CD4-positive, alpha-beta T cell treated with Interleukin-12 subunit alpha and Interleukin-12 subunit beta, for 1 hour (primary cell): ENCODE measurements at places on chromosomes 13 and 19.

DNA sequence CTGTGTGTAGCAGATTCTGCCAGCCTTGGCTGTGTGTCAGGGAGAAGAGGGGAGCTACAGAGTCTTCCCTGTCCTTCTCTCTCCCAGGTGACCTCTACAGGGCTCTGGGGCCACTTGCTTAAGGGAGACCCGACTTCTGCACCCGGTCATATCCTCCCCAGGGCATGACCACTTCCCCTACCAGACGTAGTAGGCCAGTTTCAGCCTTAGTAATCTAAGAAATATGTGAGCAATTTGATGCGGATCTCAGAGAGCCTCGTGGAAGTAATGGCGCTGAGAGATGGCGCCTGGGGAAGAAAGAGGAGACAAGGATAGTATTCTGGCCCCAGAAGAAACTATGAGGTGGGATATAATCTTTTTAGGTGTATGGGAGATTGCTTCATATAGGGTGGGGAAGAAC lies 41.9 kb downstream of the NFIX start:
- DNase-seq, result no peak

GRCh38 chr13:47306991-47307390 lies 410.1 kb upstream of the HTR2A start:
- DNase-seq, result no peak

DNA sequence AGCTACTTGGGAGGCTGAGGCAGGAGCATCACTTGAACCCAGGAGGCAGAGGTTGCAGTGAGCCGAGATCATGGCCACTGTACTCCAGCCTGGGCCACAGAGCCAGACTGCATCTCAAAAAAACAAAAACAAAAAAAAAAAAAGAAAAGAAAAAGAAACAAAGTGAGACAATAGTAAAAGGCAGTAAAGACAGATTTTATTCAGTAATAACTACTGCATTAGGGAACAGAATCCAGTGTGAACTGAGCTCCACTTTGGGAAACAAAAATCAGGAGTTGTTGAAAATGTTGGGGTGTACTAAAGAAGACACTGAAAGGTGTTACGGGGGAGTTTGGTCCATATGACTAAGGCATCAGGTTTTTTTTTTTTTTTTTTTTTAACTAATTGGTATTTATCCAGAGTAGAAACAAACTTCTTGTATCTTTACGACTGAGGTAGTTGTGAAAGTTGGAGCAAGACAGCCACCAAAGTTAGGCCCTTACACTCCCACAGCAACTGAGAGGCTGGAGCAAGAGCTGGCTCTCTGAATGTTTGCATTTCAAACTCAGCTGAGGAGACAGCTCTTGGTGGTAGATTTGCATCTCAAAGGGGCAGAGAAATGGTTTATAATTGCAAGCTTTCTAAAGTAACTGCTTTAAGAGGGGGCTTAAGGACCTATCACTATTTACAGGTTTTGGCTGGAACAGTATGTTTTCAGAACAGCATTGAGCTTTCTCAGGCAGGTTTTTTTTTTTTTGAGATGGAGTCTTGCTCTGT lies 24.2 kb downstream of the ZNF607 start:
- no peak for DNase-seq

GRCh38 chr19:36051236-36051635 lies 2.8 kb downstream of the THAP8 start:
- DNase-seq, result no peak

DNA sequence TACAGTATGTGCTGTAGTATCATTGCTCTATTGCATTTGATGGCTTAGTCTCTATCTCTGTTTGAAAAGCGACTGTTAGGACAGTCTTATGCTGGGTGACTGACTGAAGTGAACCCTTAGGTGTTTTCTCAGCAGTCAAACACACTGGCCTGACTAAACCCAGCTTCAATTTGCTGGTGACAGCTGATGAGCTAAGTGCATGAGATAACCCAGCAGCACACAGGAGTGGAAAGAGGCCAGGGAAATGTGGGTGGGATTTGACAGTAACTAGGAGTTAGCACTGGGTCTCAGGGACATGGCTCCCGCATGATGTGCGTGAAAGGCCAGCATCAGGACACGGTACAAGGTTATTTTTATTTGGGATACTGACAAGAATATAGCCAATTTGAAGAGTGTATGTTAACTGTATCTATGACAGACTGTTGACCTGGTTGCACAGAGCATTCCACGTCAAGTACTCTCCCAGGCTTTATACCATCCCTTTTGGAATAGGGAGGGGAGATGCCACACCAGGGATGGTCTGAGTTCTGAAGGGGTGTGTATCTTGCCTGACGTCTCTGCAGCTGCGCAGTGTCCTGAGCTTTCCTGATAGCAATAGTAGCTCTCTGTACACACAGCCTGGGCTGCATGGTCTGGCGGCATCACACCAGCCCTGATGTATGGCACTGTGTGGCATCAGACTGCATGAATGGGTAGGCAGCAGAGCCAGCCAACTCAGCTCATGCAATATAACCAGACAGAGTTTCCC lies 144.8 kb downstream of the FLT1 start:
- DNase-seq, result no peak

- DNase-seq, result no peak
Measured at GRCh38 chr13:23969647-23970046, 72.3 kb upstream of the C1QTNF9B start.

GRCh38 chr13:111252446-111253364 lies 67.7 kb upstream of the TEX29 start:
- no peak for DNase-seq

DNA sequence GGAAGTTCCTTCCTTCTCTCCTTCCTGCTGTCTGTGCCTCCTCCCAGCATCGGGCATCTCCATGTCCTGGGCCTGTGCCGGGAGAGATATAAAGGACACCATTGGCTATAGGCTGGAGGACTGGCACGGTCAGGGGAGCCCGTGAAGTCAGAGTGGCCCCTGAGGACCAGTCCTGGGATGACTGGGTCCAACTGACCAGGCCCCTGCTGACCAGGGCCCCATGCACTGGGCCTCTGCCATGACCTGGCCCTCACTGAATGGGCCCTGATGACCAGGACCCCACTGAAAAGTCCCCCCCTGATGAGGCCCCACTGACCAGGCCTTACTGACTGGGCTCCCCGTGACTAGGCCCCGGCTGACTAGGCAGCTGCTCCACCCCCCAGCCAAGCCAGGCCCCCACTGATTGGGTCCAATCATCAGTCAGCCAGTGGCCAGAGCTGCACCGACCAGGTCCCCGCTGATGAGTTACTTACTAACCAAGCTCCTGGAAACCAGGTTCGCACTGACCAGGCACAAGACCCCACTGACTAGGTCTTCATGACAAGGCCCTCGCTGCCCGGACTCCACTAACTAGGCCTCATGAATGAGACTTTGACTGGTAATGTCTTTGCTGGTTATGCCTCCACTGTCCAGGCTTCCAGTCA lies 20.0 kb upstream of the ZNF14 start:
- DNase-seq, result no peak

GRCh38 chr19:38209671-38210457 lies 14.2 kb downstream of the DPF1 start:
- no peak for DNase-seq

GRCh38 chr13:43000676-43001075 lies 8.6 kb upstream of the EPSTI1 start:
- no peak for DNase-seq

- DNase-seq, result no peak
Measured at GRCh38 chr13:28530729-28531076, 35.8 kb upstream of the FLT1 start.

- no peak for DNase-seq
Measured at GRCh38 chr13:103236213-103236612, 170.0 kb upstream of the SLC10A2 start.

- peak; percentile 15 for DNase-seq
Measured at GRCh38 chr19:34667349-34668076, 9.4 kb downstream of the SCGB2B2 start.

DNA sequence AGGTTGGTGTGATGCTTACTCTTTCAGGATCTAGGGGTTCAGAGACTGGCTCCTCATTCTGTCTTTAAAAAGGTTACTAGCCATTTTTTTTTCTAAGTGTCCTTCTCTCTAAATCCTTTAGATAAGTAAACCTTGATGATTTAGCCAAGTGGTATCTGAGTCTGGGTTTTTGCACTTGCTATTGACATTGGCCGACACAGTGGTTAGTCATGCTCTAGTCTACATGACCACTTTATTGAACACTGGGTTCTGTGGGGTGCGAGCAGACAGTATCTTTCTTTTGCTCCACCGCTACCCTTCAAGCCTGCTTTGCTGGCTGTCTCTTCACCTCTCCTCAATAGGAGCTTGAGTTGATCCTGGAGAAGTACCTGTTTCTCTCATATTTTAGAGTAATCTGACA lies 6.2 kb upstream of the NUP58 start:
- DNase-seq, result no peak

- DNase-seq, result no peak
Measured at GRCh38 chr13:70960841-70961443, 852.7 kb upstream of the KLHL1 start.

DNA sequence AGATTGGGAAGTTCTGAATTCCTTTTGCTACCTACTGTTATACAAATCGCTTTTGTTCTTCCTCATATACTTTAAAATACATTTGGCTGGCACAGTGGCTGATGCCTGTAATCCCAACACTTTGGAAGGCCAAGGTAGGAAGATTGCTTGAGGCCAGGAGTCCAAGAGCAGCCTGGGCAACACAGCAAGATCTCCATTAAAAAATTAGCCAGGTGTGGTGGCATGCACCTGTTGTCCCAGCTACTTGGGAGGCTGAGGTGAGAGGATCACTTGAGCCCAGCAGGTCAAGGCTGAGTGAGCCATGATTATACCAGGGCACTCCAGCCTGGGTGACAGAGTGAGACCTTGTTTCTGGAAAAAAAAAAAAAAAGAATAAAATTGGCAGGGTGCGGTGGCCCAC lies 34.4 kb upstream of the CXCL17 start:
- DNase-seq, result no peak

GRCh38 chr19:18608102-18608804 lies 1.7 kb upstream of the CRLF1 start:
- no peak for DNase-seq

DNA sequence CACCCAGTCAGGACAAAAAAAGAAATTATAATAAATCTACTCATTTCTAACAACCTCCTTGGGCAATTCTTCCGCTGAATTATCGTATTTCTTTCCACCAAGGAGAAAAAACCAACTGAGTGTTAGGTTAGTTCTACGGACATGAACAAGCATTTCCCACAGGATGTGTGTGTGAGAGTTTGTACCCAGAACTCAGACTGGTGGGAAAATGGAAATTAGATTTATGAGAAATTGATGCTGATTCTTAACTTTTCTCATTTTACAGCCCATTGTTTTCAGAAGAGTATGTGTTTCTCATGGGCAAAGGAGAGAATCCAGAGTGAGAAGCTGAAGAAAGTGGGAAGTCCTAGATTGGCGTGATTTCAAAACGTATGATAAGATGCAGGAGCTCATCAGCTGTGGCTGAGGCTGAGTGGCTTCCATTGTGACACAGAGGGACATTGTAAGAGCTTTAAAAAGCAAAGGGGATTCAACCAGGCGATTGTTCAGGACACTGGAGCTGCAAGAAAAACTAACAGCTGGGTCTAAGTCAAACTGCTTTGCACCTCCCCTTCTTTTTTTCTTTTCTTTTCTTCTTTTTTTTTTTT lies 184.7 kb upstream of the ARGLU1 start:
- DNase-seq, result no peak

GRCh38 chr13:52712385-52712784 lies 27.2 kb downstream of the CNMD start:
- DNase-seq, result no peak

- DNase-seq, result peak; percentile 86
Measured at GRCh38 chr13:24274452-24275021, 34.8 kb upstream of the C1QTNF9 start.

GRCh38 chr13:107209824-107210722 lies 642.1 kb upstream of the ARGLU1 start:
- no peak for DNase-seq

DNA sequence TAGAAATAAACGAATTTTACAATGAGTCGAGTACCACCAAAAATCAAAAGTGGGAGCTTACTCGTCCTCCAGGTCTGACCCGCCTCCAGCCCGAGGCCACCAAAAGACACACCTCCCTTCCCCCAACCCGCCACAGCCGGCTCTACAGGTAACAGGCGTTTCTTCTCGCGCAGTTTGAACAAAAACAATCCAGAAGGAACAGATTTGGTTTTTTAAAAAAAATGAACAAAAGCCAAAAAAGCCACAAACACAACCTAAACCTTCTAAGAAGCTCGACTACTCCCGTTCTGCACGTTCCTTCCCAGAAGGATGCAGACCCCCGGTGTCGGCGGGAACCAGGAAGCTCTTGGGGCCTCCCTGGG lies 671 bp downstream of the ZDHHC20 start:
- DNase-seq, result peak; percentile 51

DNA sequence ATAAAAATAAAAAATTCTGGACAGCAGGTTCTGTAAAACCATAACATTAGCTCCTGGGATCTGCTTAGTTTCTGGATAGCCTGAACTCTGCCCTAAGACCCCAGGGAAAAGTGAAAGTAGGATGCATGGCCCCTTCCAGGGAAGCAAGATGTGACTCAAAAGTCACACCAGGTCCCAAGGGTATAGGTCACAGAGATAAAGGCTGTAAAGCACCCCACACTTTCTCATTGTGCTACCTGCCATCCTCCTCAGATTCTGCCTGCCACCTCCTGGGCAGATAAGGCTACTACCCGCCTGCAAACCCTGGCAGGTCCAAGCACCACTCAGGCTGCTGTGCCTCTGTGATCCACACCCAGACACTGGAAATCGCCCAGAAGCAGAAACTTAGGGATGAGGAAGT lies 20.6 kb downstream of the FFAR2 start:
- DNase-seq, result peak; percentile 75

DNA sequence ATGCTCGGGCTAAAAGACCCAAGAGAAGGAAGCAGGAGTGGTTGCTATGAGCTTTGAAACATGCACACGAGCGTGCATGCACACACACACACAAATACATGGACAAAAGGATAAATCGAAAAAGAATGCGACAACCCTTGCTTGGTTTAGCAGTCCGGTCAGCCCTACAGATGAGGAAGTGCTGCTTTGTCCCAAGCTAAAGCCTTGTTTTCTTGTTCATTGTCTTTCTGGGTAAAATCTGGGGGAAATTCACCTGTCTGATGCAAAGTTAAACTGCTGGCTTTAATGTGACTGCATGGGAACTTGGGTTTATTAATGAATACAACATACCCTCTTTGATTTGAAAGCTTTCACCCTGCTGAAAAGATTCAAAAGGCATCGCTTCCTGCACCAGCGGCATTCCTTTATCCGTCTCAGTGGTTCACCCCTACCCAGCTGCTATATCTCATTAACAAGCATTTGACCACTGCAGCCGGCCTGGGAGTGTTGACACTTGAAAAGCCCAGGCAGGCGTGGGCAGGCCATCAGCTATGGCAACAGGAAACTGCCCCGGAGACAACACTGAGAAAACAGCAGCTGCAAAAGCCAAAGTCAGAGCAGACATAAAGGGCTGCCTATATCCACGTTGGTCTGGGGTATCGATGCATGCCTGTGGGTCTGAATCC lies 301.7 kb downstream of the NDFIP2 start:
- no peak for DNase-seq

GRCh38 chr13:92574499-92574898 lies 652.1 kb upstream of the GPC6 start:
- DNase-seq, result no peak
